ENCODE measurements at places on chromosomes 13 and 19.
A peak's percentile ranks its signal among the peaks of the same experiment; 100 is the strongest.

DNA sequence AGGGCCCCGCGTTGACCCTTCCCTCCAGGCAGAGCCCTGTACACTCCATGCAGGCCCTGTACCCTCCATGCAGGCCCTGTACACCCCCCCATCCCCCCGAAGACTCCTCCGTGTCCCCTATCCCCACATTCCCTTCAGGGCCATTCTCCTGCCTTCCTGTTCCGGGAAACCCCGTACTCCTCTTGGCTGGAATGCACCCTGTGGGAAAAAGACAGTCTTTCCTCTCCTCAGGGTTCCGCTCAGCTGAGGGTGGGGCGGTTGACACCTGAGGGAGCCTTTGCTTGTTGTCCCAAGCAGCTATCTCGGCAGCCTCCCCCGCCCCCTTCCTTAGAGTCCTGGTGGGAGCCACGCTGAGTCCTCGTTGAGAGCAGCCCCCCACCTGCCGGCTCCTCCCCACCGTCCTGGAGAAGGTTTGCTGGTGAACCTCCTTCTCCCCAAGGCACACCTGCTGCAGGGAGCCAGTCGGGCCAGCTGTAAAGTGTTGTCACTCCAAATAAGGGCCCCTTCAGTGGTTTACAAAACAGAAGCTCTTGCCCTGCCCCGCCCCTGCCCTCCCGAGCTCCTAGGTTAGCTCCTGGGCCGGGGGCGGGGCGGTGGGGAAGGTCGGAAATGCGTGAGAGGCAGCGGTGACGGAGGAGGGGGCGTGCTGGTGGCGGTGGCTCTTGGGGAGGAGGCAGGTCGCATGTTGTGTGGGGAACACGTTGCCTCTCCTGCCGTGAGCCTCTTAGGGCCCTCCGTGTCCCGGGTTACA, 1.5 kb downstream of the GNA11 start:
- peak; percentile 51 for DNase-seq

GRCh38 chr19:6232601-6233055, 47.1 kb downstream of the MLLT1 start:
- no peak for DNase-seq

DNA sequence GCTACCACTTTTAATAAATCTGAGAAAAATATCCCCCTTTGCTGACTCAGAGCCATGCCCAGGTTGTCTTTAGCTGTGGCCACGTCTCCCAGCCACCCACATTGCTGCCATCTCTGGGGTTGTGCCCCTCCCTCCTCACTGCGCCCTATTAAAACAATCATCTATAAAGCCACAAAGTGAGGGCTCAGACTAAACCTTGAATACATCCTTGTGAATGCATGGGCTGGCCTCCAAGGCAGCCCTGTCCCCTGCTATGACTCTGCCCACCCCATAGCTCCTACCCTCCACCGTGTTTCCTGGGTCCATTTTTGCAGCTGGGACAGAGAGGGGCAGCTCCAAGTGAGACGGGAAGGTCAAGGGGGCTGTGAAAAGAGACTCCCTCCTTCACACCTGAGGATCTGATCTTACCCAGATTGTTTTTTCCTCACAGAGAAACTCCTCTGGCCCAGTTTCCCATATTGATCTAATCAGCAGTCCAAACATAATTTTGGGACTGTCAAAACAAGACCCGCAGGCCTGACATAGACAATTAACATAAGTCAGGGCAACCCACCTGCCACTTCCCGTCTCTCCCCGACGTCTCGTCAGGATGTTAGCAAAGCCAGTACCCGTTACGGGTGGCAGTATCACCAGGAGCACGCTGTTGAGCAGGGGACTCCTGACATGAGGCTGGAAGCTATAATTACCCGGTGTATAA, 199.0 kb downstream of the KATNAL1 start:
- DNase-seq, result no peak

DNA sequence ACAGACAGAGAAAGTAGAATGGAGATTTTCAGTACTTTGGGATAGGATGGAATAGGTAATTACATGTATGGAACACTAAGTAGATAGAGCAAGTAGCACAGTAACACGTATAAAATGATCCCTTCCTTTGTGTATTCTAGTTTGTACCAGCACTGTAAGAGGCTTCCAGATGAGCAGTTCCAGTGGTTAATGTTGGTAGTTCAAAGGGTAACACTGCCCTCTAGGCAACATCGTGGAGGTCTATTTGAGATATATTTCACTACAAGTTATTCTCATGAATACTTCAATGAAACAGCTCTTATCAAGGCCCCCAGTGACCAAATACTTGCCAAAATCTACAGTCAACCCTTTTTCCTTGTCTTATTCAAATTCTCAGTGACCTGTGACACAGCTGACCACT, 13.5 kb upstream of the ZNF563 start:
- DNase-seq, result no peak

DNA sequence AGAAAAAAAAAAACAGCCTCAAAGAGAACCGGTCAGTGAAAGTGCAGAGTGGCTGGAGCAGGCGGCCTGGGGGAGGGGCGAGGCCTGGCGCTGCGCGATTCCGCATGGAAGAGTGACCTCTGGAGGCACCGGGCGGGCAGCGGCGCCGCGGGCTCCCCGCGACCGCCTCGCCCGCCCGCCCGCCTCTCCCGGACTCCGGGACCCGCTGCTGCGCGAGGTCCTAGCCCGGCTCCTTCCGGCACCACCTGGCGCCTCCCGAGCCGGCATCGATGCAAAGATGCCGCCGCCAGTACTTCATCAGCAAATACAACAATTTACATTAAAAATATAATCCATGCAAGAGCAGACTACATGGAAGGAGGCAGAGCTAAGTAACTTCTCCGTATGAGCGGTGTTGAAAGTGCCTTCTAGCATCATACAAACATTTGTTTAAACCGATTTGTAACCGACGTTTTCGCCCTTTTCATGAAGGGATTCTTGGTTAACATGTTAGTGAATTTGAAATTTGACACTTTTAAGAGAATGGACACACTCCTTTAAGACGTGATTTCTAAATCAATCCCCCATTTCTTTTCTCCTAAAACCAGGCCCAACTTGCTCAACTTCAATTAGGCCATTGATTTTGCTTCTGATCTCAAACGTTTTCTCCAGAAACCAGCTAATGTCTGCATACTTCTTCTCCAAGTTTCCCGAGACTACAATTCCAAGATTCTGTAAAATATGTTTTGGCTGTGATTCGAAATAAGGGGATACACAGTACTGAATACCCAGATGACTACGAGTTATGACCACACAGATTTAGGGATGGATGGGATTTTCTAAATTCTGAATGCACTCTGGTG, 2.1 kb downstream of the EFNB2 start:
- peak; percentile 89 for DNase-seq

- DNase-seq, result no peak
Observed at GRCh38 chr19:2814426-2814825, 5.2 kb upstream of the ZNF554 start.

- no peak for DNase-seq
Observed at GRCh38 chr19:16385296-16385695, 60.7 kb downstream of the KLF2 start.

GRCh38 chr13:77016251-77016812, 10.6 kb downstream of the FBXL3 start:
- DNase-seq, result no peak

DNA sequence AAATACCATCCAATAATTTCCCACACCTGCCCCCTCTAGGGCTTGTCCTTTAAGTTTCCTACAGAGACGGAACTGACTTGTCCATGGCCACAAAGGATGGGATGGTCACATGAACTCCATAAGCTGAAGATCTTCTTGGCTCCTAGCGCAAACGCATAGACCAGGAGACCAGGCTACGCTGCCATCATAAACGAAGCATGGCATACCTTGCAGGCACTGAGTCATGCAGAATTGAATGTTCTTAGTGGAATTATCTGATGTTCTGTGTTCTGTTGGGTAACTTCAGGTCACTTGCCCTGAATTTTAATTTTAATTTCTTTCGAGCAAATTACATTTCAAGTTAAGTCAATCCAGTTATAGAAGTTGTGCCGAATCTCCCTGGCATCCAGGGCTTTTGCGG, 96.4 kb upstream of the STARD13 start:
- DNase-seq, result no peak
